T47D (cell line): ENCODE measurements at places on chromosomes 6 and 20.

DNA sequence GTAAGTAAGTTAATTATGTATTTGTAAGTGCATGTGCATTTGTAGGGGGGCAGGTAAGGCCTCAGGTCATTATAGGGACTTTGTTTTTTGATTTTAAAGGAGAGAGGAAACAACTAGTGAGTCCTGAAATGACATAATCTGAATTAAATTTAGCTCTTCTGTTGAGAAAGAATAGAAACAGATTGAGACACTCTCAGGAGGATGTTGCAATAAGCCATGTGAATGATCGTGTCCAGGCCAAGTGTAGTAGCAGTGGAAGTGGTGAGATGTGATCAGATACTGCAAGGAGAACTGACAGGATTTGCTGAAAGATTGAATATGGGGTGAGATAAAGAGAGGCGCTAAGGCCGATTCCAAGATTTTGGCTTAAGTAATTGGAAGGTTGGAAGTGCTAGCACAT, 2.6 kb upstream of the CENPW start:
- no peak for DNase-seq

DNA sequence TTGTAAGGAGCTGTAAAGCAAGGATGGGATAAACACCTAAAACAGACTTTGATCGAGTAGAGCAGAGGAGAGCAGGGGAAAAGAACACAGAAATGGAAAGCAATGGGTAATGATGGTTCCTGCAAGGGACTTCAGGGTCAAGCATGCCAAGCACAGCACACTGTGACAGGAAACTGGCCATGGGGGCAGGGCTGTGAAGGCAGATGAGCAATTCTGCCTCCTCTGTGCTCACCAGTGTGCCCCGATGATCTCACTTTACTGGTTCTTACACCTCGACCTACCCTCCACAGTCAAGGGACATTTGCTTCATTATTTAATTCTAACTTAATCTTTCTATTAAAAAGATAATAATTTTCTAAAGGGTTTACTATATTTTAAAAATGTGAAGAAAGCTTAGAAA, 21.6 kb upstream of the MYB start:
- no peak for DNase-seq

GRCh38 chr6:45086360-45087084, 241.6 kb upstream of the RUNX2 start:
- DNase-seq = no peak

DNA sequence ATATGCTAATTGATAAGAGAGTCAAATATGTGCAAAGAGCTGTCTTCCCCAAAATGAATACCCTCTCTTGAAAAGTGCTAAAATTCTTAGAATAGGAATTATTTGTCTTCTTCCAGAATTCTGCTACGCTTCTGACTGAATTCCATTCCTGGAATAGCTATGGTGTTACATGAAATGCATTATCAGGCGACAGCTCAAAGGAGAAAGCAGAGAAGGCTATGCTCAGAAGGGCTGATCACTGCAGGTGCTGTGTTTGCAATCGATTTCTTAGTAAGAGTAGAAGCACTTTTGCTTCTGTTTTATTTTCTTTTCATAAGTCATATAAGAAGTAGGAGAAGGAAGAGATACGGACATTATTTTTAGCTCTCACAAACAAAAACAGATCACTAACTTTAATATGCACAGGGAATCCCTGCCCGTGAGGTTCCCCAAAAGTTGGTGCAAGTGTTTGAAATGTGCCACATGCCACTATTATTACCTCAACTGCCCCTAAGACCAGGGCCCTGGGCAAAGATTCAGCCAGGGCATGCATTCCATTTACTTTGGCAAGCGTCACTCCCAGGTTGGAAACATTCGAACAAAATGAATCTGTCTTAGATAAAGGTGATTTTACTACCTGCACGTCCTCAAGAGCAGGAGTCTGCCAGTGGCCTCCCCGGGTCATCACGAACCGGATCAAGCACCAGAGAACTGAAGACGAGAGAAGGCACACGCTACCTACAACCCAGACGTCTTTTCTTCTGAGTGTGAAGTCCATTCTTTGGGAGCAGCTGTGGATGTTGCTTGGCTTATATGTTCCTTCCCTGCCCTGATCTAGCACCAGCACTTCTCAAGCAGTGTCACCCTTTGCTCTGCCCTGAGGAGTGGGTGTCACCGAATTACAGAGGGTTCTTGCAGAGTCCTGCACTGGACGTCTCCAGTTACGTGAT, 7.2 kb downstream of the MYLK4 start:
- DNase-seq = no peak

- no peak for DNase-seq
Observed at GRCh38 chr6:132527791-132528190, 10.3 kb upstream of the TAAR9 start.

DNA sequence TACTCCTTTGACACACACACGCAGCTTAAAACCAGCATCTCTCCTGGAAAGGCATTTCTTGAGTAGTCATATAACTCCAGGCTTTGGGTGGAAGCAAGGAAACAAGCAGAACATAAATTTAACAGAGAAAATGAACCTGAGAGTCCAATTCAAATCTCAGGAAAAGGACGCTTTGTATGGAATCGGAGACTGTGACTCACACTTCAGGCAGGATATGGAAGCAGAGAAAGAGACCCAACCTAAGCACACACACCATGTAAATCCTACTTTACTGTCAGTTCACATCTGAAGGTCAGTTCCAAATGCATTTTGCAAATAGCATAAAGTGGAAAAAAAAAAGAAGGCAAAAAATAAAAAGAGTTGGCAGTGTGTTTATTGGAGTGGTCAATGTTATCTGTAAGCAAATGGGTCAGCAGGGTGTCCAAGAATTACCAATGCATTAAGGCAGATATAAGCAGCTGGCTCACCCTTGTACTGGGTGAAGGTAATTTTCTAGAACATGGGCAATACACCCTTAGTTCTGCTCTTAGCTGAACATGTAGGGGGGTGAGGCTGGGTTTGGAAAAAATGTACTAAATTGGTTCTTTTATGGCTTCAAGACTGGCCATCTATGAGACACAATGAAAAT, 283.7 kb upstream of the NT5E start:
- DNase-seq = no peak

GRCh38 chr6:14977747-14978382, 268.0 kb upstream of the JARID2 start:
- no peak for DNase-seq

DNA sequence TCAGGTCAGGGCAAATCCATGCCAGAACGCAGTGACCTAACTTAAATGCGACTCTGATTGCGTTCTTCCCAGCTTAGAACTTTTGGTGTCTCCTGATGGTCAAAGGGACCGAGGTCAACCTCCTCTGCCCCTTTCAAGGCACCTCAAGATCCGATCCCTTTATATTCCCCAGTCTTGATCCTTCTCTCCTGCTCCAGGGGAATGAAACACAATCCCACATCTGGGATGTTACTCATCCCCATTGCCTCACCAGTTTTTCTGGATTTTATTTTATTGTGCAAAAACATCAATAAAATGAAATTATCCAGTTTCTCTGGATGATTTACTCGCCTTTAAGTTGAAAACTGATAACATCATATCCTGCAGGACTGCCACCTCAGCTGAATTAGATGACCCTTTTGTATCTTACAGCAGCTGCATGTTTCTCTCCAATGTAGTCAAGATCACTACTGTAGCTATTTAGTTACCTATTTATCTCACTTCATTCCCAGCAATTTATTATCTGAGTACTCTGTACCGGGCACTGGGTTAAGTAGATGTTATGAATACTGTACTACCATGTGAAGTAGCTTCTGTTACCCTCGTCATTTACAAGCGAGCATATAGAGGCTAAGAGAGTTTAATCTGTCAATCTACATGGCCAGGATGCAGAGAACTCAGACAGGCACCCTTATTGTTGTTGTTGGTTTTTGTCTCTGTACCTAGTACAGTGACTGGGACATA, 44.0 kb downstream of the IRAK1BP1 start:
- DNase-seq = no peak

DNA sequence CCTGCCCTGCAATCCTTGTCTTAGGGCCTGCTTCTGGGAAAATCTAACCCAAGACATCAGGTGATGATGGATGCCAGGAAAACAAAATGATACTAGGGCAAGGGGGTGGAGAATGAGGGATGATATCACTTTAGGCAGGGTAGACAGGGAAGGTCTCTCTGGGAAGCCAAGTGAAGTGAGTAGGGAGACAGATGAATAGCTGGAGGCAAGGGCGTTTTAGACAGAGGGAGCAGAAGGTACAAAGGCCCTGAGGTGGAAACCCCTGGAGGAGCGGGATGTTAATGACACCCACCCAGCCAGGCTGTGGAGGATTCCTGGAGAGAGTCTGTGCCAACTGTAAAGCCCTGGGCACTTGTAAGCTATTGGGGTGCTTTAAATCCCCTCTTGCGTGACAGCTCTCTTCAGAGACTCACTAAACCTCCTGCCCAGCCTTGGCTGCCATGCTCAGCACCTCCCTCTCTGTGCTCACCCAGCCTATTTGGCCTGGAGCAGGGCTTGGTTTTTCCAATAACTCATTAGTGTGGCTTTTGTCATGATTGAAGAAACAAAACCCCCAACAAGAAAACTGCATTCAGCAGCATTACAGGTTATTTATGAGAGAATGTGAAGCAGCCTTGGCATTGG, 12.4 kb upstream of the MDGA1 start:
- DNase-seq = no peak

DNA sequence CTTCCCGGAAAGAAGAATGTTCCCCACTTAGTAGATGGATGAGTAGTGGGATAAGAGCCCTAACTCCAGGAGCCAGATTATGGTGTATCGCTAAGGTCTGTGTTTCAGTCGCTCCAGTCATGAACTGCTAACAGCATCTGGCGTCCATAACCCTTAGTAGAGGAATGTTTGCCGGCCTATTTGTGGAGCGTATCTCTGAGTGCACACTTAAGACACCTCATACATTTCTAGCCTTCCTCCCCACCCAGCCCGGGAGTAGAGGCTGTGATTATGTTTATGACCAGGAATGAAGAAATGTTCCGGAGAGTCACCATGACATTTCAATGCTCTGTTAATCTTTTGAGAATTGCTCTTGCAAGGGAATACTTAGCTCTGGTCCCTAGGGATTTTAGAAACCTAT, 251.1 kb upstream of the SOX4 start:
- no peak for DNase-seq

GRCh38 chr6:56144538-56145324, 102.6 kb downstream of the COL21A1 start:
- DNase-seq = no peak

DNA sequence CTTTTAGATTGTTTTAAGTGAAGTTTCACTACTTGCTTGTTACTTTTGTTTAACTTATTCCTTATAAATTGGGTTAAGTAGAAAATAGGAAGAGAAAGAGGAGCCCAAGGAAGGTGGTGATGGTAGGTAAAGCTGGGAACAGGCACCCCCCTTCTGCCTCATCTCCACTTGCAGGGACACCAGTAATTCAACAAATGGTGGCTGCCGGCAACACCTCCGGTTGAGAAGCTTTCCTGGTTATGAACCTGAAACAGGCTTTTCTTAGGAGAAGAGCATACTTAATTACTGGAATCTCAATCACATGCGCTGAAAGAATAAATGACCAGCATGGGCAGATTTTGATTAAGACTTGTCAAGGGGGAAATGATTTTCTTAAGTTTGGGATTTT, 158.9 kb upstream of the ZNF217 start:
- no peak for DNase-seq

DNA sequence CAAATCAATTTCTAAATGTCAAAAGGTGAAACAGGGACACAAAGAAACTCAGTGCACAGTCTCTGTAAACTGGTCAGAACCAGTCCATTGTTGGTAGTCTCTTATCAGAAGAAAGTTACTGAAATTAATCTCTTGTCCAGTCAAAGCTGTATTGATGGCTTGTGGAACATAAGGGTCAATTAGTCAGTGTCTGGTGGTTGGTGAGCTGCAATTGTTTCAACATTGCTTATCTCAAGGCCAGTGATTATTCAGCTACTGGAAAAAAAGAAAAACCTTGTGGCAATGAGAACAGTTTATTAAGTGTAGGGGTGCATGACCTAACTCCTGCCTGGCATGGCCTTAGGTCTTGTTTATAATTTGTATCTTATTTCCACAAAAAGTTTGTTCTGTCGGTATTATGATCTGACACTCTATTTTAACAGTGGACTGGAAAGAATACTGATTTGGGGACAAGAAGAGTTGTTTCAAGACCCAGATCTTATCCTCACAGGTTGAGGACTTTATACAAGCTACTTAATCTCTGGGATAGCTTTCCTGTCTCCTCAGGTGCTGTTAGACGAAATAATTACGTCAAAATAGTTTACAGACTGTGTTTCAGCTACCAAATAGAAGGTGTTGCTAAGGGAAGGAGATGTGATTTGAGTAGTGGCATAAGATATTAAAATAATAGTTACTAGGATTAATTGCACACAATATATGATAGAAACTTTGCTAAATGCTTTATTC, 520.0 kb upstream of the IRAK1BP1 start:
- DNase-seq = no peak
